LHCN-M2 (cell line): ENCODE measurements at places on chromosomes 4 and X.
A peak's percentile ranks its signal among the peaks of the same experiment; 100 is the strongest.

- DNase-seq, result peak; percentile 13
Measured at GRCh38 chrX:40056420-40056819, 41.3 kb downstream of the BCOR start.

GRCh38 chr4:113411496-113411938 lies 350.0 kb downstream of the CAMK2D start:
- DNase-seq, result peak; percentile 88

- DNase-seq, result no peak
Measured at GRCh38 chr4:16117164-16117563, 33.3 kb upstream of the PROM1 start.

GRCh38 chr4:151798678-151799416 lies 38.0 kb upstream of the GATB start:
- DNase-seq, result peak; percentile 81

GRCh38 chrX:74449937-74450330 lies 28.6 kb downstream of the SLC16A2 start:
- DNase-seq, result peak; percentile 48

DNA sequence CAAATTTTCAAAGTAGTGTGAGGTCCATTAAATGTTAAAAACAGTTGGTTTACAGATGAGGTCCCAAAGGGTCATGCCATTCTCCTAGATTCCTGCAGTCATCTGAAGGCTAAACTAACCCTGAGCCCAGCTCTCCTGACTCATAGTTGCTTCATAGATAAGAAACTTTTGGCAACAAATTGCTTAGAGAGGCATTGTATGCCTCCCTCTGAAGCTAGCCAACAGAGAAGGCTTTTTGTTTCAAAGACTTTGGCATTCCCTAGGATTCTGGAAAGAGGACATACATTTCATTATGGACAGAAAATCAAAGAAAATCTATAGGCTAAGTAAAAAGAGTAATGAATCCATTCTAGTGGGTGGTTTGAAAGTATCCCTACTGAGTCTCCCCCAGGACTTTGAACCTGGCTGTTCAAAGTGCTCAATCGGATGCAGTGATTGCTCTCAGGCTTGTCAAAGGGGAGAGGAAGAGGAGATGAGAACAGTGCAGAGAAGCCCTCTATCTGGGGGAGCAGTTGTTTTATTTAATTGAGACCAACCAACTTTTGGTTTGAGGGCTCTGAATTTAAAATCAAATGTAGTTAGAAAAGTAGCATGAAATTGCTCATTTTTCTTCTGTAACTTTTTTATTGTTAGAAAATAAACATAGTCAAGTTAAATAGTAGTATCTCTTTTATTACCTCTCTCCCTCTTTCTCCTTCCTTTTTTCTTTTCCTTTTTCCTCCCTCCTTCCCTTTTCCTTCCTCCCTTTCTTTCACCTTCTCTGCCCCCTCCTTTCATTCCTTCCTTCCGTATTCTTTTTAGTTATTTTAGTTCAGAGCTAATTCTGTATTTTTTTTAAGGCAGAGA lies 72.3 kb upstream of the ZNF518B start:
- no peak for DNase-seq

DNA sequence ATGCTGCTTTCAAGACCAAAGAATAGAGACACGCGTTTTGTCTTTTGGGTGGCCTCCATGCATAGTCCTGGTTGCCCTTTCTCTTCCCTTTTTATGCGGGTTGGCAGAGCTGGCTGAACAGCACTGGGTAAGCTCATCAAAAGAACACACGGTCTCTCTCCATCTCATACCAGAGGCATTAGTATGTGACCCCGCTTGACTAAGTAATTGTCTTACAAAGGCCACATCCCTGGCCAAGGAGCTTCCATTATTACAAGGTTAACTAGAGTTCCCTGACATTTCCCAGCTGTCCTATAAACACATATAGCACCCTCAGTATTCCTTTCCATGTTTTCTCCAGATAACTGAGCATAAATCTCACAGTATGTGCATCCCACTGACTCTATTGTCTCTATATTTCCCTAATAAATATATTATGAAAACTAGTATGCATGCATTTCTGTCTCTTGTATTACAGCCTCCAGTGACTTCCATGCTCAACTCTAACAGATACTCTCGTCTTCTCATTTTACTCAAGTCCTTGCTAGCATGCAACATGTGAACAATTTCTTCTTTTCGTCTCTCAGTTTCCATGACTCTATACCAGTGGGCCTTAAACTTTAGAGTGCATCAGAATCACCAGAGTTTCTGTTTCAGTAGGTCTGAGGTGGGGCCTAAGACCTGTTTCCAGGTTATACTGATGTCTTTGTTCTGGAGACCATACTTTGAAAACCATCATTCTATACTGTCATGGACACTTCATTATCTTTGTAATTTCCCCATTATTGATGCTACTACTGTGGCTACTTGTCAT lies 247.7 kb upstream of the ARSJ start:
- DNase-seq, result peak; percentile 20

DNA sequence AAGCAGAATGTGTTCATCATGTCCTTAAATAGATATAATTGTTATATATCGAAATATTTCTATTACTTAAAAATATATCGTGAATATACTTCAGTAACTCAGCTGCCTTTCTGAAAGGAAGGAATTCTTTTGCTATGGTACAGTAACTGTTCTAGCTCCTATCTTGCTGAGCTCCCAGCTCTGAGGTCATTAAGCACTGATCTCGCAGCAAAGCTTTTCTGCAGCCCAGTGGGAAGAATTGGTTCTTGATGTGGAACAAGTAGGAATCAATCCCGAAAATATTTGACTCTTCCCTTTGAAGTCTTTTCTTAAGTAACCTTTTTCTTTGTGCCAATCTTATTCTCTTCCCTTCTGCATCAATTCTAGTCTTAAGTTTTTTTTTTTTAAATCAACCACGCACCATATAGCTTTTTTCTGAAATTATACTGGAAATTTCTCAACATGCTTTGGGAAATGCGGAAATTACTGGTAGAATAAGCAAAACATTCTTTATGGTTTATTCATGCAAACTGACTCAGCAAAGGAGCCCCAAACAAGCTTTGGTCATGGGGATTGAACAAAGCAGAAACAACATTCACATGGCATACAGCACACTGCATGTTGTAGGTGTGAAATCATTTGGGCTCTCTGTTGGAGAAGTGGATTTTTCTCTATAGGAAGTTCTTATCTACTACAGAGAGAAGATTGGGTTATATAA lies 428.9 kb upstream of the GNPDA2 start:
- DNase-seq, result no peak

DNA sequence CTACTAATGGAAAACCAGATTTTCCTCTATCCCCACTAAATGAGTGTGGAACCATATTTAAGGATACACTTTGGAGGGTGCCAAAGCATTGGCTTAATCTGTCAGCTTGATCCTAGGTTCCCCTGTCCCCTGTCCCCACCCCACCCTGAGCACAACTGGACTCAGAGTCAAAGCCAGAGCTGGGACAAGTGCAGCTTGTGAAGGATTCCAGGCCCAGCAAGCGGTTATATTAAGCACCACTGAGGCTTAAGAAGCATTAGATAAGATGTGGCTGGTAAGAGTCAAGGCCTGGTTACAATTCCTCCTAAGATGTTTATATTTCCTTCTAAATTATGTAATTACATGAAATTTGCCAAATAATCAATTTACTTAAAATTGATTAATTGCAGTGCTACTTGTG lies 350.0 kb upstream of the GATB start:
- no peak for DNase-seq

DNA sequence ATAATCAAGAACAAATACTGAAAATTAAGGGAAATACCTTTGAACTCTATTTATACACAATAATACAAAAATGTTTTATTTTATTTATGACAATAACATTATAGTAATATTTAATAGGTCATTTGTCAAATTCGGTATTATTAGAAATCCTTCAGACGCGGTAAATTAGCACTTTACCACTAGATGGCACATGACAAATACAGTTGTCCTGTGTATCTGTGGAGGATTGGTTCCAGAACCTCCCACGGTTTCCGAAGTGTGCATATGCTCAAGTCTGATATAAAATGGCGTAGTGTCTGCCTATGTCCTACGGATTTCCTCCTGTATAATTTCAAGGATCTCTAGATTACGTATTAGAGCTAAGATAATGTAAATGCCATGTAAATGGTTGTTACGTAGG lies 8.1 kb upstream of the LINC00632 start:
- DNase-seq, result peak; percentile 9
